Stimulated activated CD4-positive, alpha-beta T cell treated with anti-CD3 and anti-CD28 coated beads, Interleukin-12 subunit alpha, Interleukin-12 subunit beta, amount 100 ng/mL, for 48 hours (primary cell): ENCODE measurements at places on chromosomes 1 and 21.

- DNase-seq: no peak
Observed at GRCh38 chr1:162349635-162350330, 26.9 kb downstream of the SPATA46 start.

- DNase-seq: no peak
Observed at GRCh38 chr1:215651867-215652266, 84.8 kb downstream of the KCTD3 start.

- DNase-seq: no peak
Observed at GRCh38 chr1:119475866-119476439, 31.1 kb upstream of the HSD3B1 start.

GRCh38 chr1:7022058-7022457, 236.8 kb downstream of the CAMTA1 start:
- DNase-seq: no peak

DNA sequence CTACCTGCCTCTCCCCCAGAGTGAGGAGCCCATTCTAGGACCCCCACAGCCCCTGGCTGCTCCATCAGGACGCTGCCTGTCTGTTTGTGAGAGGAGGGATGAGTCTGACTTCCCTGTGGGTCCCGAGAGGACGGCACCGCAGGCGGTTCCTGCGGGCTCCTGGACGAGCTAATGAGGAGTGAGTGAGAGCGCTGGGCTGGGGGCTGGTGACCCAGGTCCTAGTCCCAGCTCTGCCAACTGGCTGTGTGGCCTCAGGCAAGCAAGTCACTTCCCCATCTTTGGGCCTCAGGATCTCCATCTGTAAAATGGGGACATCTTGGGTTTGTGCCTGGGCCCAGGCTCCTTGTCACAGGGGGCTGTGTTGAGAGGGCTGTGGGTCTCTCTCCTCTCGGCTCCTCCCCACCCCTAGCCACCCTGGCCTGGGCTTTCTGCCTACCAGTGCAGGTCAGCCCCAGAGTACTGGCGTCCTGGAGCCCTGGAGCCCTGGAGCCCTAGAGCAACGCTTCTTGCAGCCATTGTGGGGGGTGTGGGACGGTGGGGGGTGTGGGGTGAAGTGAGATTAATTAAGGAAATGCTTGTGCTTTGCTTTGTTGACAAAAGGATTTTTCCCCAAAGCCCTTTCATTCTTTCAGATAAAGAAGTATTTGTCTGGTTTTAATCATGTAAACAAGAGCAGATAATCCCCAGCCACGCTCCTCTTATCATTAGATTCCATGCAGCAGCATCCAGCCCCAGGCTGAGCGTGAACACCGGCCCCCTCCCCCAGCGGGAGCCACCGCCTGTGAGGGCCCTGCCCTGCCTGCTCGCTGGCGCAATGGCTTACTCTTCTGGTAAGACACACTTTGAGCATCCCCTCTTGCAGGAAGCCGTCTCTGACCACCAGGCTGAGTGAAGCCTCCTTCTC, 26.8 kb downstream of the SLC1A7 start:
- DNase-seq: no peak

DNA sequence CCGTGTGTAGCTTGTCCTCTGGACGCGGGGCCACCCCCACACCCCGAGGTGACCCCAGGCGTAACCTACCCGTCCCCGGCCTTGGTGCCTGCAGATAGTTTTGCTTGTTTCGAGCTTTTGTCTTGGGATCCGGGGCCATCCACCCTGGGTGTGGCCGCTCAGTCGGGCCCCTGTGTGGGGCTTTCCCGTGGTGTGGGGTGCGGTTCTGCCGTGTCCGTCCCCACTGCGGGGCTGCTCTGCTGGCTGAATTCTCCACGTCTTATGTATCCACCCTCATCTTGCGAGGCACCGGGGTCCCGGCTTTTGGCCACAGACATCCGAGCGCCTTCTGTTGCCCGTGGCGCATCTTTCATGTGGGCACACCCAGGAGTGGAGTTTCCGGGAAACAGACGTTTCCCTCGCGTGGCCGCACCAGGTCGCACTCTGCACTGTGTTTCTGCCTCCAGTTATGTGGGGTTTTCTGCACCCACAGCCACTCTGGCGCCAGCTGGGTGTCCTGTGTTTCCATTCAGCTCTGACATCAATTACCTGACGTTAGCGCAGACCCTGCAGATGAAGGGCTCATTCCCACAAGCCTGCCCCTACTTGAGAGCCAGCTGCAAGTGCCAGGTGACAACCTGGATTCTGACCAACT, 64.9 kb downstream of the PRKCZ start:
- no peak for DNase-seq

- no peak for DNase-seq
Observed at GRCh38 chr1:199720496-199720895, 307.0 kb upstream of the NR5A2 start.

DNA sequence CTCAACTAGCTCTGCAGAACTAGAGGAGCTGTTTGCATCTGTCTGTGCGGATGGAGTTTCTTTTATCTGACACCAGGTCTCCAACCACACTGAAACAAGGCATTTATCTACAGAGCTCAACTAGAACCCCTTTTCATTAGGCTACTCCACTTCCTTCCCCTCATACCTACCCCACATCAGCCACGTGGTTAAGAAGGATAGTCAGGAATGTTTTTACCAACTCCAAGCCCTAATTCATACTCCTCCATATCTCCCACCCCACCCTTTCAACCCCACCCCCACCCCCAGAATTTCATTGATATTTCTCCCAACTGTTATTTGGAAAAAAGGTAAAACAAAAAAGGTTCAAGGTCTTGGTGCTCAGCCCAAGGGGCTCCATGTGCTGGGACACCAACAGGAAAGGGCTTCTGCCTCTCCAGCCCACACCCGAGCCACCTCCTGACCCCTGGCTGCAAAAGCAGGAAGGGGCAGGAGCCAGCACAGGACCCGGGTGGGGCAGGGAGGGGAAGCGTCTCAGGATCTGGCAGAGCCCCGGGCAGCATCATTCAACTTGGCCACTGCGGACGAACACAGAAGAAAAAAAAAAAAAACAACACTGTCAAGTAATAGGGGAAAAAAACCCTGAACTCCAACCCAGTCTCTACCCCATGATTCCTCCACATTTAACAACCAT, 7.0 kb downstream of the ENSA start:
- no peak for DNase-seq

DNA sequence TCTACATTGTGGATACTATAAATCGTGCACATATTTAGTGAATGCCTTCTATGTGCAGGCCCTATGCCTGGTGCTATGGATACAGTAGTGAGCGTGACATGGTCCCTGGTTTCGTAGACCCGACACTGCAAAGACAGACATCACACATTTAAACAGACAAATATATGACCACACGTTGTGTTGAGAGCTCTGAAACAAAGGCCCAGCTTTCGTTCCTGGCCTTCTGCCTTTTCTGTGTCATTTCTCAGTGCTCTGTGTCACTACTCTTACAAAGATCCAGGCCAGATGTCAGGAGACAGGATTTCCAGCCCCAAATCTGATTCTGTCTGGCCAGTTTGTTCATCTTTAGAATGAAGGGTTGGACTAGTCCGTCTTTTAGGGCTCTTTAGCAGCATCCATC, 19.3 kb upstream of the TRABD2B start:
- no peak for DNase-seq

DNA sequence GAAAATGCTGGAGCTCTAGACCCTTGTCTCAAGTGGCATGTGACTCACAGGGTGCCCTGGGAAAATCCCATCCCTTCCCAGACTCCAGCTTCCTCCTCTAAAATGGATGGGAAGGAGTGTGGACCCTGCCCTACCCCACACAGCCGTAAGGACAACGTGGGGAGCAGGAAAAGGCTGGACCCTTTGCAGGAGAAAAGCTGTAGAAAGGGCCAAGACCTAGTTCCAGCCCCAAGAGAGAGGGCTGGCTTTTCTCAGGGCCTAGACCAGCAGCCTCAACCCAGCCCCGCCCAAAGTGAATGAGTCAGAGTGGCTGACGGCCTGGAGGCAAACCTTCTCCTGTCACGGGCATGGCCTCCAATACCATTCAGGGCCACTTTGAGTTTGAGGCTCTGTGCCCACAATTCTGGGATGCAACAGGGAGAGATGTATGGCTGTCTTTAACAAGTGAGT, 1.1 kb downstream of the LAMB3 start:
- DNase-seq: peak; percentile 71

- no peak for DNase-seq
Observed at GRCh38 chr1:69985901-69986439, 219.4 kb downstream of the LRRC40 start.

DNA sequence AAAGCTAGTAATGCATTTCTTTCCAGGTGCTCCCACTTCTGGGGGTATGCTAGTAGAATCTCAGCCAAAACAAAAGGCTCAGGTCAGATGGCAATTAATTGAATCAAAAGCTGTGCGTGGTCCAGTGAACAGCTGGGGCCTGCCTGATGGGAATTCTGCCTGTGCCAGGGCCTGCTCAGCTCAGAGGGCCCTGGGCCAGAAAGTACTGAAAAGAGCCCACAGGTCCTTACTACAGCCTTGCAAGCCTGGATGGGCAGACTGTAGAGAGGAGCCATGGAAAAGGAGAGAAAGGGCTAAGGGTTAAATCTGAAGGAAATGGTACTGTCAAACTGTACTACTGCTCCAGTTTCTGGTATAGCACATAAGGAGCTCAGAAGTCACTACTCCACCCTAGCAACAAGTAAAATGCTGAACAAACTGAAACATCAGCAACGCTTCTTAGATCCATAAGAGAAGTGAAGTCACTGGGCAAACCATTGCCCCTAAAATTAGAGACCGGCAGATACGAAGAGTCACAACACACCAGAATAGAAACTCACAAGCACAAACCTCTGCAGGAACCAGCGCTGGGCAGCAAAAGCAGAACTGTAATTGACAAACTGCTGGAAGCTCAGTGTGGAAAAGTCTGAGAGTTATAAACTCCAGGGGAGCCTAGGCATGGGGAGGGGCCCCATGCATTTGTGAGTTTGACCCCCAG, 121.1 kb upstream of the SYT6 start:
- no peak for DNase-seq

GRCh38 chr1:186183219-186183618, 191.8 kb downstream of the TPR start:
- DNase-seq: peak; percentile 33

GRCh38 chr1:203049576-203050180, 23.4 kb downstream of the PPFIA4 start:
- no peak for DNase-seq
